ENCODE measurements at places on chromosomes 3 and 15.

- no peak for DNase-seq
Measured at GRCh38 chr15:93974804-93975481, 256.4 kb upstream of the MCTP2 start.

GRCh38 chr3:173410849-173411248, 13.3 kb downstream of the NLGN1 start:
- no peak for DNase-seq

DNA sequence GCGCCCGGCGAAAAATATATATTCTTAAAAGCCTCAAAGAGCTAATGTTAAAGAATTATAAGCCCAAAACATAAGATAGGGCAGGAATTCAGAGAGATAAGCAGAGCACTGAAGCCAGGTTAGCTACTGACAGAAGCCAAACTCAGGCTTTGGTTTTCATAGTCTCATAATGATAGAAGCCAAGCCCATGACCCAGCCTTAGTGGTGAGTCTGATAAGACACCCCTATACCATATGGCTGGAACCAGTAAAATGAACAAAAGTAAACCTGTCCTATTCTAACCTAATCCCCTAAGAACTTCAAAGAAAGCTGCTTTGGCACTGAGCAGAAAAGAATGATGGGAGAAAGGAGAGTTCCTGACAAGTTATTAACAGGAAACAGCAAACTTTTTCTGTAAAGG, 25.9 kb downstream of the MYO9A start:
- DNase-seq = no peak

- no peak for DNase-seq
Measured at GRCh38 chr15:58221591-58222241, 83.5 kb downstream of the AQP9 start.

GRCh38 chr3:188397766-188398705, 244.1 kb downstream of the LPP start:
- no peak for DNase-seq

DNA sequence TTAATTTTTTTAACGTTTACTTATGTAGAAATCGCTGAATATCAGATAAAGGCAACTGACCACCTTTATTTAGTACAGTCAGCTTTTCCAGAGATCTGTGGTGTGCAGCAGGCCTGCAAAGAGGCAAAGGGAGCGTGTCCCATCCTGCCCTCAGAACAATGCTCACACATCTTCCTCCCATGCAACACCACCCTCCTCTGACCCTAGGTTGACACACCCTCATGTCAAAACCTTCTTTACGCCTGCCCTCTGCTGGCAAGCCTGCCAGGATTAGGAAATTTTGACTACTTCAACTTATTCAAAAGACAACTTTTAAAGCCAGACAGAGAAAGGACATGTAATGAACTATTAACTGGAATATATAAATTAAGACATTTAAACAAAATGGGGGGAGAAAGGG, 513.7 kb downstream of the FOXP1 start:
- peak; percentile 51 for DNase-seq

GRCh38 chr15:92687195-92687602, 31.6 kb upstream of the FAM174B start:
- DNase-seq = no peak

- DNase-seq = no peak
Measured at GRCh38 chr15:31328969-31329639, 2.5 kb downstream of the KLF13 start.

GRCh38 chr15:96355568-96356187, 25.2 kb downstream of the NR2F2 start:
- no peak for DNase-seq

DNA sequence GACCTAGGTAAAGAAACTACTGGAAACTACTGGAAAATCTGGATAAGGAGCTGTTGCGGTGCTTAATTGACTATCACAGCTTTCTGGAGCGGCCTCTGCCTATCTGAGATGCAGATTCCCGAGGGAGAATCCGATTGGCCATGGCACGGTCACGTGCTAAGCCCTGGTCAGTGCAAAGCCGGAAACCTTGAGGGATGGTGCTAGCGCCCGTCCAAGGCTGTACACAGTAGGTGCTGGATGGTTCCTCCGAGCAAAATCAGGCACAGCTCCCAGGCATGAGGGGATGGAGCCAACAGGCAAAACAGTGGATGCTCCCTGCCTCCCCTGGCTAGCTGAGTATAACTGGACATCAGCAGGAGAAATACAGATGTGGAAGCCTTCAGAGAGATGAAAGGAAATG, 238.7 kb upstream of the HES1 start:
- DNase-seq = no peak

DNA sequence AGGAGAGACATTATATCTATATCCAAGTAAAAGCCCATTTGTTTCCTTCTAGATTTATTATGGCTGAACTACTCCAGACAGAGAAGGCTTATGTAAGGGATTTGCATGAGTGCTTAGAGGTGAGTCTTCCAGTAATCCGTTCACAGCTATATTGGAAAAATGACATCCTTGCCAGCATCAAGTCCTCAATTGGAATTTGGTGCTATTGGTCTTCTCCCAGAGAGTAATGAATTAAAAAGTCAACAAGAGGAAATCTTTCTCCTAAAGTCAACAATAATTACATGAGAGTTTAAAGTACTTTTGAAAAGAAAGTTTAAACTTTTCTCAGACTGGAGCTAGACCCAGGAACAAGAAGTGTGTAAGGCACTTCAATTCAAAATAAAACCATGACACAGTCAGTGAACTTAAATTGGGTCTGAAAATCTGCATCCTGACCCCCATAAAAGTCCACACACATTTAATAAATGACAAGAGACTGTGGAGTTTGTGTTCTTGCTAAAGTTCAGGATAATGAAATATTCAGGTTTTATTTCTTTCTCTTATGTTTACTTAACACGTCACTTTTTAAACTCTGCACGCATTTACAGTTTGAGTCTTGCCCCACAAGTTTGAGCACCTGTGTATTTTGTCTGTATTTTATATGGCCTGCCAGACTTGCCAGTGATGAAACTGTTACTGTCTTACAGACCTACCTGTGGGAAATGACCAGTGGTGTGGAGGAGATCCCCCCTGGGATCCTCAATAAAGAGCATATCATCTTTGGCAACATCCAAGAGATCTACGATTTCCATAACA, 268.2 kb upstream of the UMPS start:
- no peak for DNase-seq

DNA sequence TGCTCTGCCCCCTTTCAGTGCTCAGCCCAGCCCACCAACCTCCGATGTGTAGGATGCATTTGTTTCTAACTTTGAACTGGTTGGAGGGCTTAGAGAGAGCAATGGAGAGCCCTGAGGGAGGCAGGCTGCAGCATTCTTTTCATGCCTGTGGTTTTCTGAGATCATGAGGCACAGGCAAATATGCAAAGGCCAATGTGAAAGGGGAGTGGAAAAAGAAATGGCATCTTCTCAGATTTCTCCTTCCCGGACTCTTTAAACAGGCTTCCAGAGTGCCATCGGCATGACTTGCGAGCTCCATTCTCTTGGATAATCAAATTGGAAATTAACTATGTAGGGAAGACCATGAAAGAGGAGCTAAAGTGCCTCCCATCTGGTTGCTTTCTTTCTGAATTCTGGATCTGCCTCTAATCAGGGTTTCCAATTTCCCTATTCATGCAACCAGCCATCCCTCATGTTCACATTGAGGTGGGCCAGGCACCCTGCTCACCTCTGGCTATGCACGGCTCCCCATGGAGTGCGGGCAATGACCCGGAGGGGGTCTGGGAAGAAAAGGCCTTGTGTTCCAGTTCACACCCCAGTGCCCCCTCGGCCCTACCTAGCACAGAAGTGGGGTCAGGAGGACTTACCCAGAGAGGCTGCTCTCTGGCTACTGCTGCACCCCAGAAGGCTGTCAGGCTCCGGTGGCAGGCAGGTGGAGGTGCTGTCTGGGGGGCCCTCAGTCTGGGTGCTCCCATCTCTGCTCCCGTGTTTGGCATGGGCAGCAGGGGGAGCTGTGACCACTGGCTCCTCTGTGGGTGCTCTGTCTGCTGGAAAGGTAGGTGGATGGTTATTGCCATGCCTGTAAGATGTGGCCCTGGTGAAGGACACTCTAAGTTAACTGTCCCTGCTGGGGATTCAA, 16.1 kb downstream of the AMOTL2 start:
- no peak for DNase-seq

DNA sequence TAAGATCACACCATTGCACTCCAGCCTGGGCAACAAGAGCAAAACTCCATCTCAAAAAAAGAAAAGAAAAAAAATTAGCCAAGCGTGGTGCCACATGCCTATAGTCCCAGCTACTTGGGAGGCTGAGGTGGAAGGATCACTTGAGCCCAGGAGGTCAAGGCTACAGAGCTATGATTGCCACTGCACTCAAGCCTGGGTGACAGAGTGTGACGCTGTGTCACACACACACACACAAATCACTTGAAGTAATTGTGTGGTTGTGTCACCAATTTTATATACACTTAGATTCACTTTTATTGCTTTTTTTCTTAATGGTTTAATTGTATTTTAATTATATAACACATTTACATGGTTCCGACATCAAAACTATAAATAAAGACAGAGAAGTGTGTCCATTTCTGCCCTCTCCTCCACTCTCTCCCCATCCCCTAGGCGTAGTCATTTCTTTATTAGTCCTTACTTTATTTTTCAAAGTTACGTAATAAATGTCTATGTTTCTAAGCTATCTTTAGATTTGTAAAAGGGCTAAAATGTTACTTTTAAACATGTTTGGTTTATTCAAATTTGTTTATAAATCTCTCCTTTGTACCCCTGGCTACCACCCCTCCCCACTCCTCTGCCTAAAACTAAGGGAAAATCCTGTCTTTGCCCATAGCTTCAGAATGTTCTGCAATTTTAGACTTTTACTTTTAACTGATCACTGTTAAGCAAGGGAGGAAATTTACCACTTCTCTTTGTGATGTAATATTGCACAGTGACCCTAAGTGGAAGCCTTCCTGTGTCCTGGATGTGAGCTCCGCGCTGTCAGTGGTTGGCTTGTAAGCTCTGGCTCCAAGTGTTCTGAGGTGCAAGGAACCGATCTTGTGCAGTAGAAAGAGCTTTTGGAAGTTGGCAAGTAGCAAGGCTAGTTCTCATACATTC, 10.8 kb upstream of the VILL start:
- no peak for DNase-seq

DNA sequence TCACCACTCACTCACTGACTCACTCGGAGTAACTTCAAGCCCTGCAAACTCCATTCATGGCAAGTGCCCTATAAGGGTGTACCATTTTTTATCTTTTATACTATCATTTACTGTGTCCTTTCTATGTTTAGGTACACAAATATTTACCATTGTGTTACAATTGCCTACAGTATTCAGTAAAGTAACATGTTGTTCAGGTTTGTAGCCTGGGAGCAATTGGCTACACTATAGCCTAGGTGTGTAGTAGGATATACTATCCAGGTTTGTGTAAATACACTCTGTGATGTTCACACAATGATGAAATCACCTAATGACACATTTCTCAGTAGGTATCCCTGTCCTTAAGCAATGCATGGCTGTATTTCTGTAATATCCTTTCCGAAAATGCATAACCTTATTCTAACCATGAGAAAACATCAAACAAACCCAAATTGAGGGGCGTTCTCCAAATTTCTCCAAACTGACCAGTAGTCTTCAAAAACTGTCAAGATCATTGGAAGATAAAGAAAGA, 17.9 kb upstream of the CNOT10 start:
- no peak for DNase-seq

DNA sequence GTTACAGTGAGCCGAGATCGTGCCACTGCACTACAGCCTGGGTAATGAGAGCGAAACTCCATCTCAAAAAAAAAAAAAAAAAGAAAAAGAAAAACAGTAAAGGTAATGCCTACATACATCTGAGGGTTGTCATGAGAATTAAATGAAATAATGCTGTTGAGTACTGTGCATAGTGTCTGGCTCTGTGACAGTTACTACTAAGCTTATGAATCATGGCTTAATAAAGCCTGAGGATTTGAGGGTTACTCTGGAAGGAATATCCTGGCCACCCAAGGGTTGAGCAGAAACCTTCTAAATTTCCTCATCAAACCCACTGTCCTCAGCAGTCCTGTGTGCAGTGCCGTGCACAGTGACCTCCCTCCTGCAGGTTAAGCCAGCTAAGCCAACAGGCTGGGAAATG, 26.8 kb upstream of the ELP6 start:
- DNase-seq = no peak

DNA sequence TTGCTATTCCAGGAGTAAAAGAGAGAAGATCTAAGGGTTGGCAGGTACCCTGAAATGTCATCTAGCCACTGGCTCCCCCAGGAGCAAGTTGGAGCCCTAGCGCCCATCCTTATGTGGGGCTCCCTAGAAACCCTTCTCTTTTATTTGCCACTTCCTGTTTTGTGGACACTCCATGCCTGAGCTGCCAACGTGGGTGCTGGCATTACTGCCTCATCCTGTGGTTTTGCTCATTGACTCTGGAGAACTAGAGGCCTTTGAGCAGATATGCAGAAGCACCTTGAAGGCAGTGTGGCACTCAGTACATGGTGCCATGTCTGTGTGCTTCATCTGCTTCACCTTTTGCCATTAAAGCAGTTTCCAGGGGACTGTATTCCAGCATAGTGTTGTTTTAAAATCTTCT, 8.1 kb downstream of the EDEM1 start:
- DNase-seq = no peak

DNA sequence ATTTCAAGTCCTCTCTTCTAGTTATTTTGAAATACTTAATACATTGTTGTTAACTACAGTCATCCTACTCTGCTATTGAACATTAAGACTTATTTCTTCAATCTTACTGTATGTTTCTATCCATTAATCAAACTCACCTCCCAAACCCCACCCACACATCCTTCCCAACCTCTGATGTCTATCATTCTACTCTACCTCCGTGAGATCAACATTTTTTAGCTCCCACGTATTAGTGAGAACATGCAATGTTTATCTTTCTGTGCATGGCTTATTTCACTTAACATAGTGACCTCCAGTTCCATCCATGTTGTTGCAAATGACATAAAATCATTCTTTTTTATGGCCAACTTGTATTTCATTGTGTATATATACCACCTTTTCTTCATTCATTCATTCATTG, 236.6 kb upstream of the CTNNB1 start:
- DNase-seq = no peak

- DNase-seq = no peak
Measured at GRCh38 chr15:85581495-85581894, 201.1 kb downstream of the AKAP13 start.

DNA sequence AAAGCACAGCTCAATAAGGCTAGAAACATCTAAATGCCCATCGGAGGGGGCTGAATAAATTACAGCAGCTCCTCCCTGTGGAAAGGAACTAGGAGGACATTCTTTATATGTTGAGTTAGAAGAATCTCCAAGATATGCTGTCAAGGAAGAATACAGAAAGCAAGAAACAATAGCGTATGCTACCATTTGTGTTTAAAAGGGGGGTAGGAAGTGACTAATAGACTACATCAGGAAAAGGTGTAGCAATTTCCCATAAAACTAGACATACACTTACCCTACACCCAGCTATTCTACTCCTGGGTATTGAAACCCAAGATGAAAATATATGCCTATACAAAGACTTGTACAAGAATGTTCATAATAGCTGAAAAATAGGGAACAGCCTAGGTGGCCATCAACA, 21.6 kb downstream of the SEC61A1 start:
- no peak for DNase-seq

- DNase-seq = no peak
Measured at GRCh38 chr3:62479326-62479725, 106.0 kb upstream of the FEZF2 start.

- DNase-seq = no peak
Measured at GRCh38 chr15:80641384-80641783, 53.7 kb upstream of the ABHD17C start.

GRCh38 chr3:87855616-87856015, 203.2 kb downstream of the CGGBP1 start:
- DNase-seq = no peak
